ENCODE measurements at places on chromosomes 1 and 21. TPM values are rescaled to one million over a fixed set of nuclear protein-coding genes. Genes with fewer than 3 reads are reported as not detected.

IBA57 gene
- 7.8 TPM for total RNA-seq

MPZL1 gene
- total RNA-seq: 120 TPM

RGS13 gene
- total RNA-seq: 0.81 TPM

CA14 gene
- total RNA-seq: not detected

ARHGEF11 gene
- total RNA-seq: 28.8 TPM

PAQR6 gene
- 0.43 TPM for total RNA-seq

CD46 gene
- 165 TPM for total RNA-seq

UBXN10 gene
- total RNA-seq: 0.29 TPM

TFAP2E gene
- 0.81 TPM for total RNA-seq

SPRR1A gene
- total RNA-seq: not detected

FCGR3A gene
- 64.2 TPM for total RNA-seq

CD164L2 gene
- total RNA-seq: not detected

GNAT2 gene
- total RNA-seq: not detected

PTGFRN gene
- total RNA-seq: 153 TPM

ADGRL4 gene
- total RNA-seq: 34.1 TPM

HAO2 gene
- total RNA-seq: not detected

SLC1A7 gene
- total RNA-seq: 2.5 TPM

TACSTD2 gene
- total RNA-seq: 19.1 TPM

AURKAIP1 gene
- total RNA-seq: 70.9 TPM

FMO5 gene
- total RNA-seq: 3.1 TPM

AADACL4 gene
- total RNA-seq: not detected

HSD3B2 gene
- total RNA-seq: not detected

NUAK2 gene
- total RNA-seq: 1.1 TPM

KCNA10 gene
- total RNA-seq: not detected

CD1E gene
- not detected for total RNA-seq

OR2G6 gene
- total RNA-seq: not detected

RNU5D-1 gene
- not detected for total RNA-seq

CNIH3 gene
- total RNA-seq: 2.6 TPM

RAB25 gene
- total RNA-seq: not detected

TSNAX gene
- total RNA-seq: 41.4 TPM

SNX7 gene
- 84.6 TPM for total RNA-seq

SMPDL3B gene
- total RNA-seq: 0.33 TPM

OR2T6 gene
- not detected for total RNA-seq

NCMAP gene
- not detected for total RNA-seq

CC2D1B gene
- 23.2 TPM for total RNA-seq
